HS-5 (cell line): ENCODE measurements at places on chromosomes 1 and 21.

DNA sequence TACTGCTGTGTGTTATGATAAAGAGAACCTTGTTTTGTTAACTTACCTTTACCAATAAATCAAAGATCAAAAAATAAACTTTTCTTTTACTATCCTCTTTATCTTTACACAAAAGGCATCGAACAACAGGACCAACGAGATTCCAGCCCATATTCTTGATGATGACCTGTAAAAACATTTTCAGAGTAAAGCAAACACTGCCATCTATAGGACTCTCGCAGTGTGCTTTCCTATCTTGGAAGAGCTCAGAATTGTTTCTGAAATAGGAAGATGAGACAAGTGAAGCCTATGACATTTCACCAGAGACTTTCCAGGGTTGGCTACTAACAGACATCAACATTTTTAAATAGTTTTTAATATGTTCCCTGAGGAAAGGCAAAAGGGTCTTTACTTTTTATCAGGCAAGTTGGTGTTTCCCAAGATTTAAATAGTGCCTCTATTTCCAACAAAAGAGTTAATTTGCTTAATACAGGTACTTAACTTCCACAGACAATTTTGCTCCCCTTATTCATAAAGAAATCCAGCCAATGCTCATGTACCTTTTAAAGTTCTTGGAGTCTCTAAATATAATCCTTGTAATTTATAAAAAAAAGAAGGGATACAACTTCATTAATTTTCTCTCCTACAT, 7.3 kb downstream of the GLMN start:
- no peak for DNase-seq

- DNase-seq, result no peak
Observed at GRCh38 chr1:11285883-11286734, 13.1 kb downstream of the UBIAD1 start.

DNA sequence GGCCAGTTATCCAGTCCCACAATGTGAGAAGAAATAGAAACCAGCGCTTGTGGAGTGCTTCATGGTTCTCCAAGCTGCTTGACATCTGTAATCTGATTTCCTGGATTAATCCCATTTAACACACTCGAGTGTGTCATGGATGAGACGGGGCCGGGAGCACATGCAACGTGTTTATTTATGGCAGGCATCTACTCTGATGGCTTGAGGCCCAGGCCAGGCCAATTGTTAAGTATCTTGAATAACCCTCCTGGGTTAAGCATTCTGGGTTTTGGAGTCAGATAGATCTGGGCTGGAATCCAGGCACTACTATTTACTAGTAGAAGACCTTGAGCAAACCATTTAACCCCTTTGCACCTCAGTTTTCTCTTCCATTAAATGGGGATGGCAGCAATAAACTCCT, 37.5 kb upstream of the LAPTM5 start:
- DNase-seq, result no peak

DNA sequence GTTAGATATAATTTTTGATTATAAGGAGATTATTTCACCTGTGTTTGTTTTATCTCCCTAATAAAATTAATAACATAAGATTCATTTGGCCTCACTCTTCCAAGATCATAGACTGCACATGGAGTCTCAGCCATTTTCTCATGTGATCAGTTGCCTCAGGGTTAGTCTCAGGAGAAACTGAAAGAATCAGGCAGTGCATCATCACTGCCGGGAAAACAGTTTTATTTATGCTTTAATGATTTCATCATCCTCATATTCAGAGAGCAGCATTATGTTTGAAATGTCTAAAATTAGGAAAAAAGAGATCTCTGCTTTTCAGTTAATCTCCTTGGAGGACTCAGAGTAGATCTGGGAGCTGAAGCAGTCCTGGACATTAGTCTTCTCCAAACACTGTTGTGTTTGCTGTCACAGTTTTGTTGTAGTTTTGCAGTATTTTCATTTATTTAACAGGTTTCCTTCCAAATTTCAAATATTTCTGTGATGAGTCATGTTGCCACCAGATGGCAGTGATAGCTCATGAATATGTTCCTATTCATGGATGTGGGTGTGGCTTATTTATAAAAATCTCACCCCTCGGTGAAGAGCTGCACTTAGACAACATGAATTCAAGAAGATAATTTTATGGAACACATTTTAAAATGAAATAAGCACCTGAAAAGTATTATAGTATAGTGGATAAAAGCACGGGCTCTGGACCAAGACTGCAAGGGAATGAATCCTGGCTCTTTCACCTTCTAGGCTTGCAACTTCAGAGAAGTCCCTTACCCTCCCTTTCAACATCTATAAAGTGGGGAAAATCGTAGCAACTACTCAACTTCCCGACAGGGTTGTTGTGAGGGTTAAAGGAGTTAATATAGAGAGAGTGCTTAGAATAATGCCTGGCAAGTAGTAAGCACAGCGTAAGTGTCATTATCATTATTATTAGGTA, 31.2 kb downstream of the CHD1L start:
- DNase-seq, result peak; percentile 83

GRCh38 chr1:67789551-67789950, 43.7 kb downstream of the GNG12 start:
- no peak for DNase-seq

- no peak for DNase-seq
Observed at GRCh38 chr1:180757657-180758056, 125.8 kb downstream of the XPR1 start.

GRCh38 chr1:235998812-235999211, 66.1 kb downstream of the NID1 start:
- no peak for DNase-seq

- DNase-seq, result no peak
Observed at GRCh38 chr21:26057477-26058170, 112.9 kb downstream of the APP start.

- DNase-seq, result no peak
Observed at GRCh38 chr1:74197255-74197654, 721 bp downstream of the LRRIQ3 start.

DNA sequence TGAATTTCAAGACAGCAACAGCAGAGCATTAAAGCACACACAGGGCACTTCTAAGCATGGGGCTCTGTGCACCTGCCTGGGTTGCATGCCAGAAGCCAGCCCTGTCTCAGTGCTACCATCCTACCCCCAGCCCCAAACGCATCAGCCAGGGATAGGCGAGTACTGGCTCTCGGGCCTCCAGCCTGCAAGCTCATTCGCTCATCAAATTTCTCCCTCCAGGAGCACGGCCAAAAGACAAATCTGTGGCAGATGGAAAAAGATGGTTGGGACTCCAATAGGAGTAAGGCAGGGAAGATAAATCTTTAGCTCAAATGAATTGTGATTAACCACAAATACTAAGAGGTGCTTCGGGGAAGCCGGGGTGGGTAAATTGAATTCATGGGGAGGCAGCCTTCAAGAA, 189.6 kb downstream of the KAZN start:
- no peak for DNase-seq

GRCh38 chr1:117017648-117018047, 16.1 kb downstream of the CD101 start:
- no peak for DNase-seq

DNA sequence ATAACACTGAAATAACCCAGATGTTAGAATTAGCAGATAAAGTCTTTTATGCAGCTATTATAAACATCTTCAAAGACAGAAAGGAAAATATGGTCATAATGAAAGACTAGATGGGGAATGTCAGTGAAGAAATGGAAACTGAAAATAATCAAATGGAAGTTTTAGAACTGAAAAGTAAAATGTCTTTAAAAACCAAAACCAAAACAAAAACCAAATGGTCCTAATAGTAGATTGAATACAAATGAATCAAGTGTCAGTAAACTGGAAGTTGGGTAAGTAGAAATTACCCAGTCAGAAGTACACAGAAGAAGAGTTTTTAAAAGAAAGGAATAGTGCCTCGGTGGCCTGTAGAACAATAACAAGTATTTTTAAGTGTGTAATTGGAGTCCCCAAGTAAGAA, 72.7 kb downstream of the SYCP1 start:
- DNase-seq, result no peak

- DNase-seq, result no peak
Observed at GRCh38 chr1:229951856-229952534, 115.0 kb upstream of the GALNT2 start.

- no peak for DNase-seq
Observed at GRCh38 chr1:5976726-5977493, 15.3 kb downstream of the NPHP4 start.

GRCh38 chr1:26855636-26856035, 7.3 kb upstream of the SFN start:
- DNase-seq, result no peak

DNA sequence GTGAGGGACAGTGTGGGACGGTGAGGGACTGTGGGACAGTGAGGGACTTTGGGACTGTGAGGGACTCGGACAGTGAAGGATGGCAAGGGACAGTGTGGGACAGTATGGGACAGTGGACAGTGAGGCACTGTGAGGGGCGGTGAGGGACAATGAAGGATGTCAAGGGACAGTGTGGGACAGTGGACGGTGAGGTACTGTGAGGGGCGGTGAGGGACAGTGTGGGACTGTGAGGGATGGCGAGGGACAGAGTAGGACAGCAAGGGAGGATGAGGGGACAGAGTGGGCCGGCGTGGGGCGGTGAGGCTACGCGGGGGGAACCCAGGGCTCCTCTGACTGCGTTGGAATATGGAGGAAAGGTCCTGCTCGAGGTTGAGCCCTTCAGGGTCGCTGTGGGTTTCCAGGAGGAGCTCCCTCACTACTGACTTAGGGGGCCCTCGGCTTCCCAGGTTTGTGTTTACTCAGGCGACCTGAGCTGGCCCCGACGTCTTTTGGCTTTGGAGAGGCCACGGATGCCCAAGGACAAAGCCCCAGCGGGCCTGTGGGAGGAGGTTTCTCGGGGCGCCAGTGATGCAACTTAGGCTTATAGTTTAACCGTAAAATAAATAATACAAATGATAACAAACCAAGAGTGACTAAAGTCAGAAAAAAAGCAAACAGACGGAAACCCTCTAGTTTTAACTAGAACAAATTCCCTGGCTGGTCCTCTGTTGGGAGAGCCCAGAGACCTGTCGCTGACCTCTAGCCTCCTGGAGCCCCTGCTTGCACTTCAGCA, 1.1 kb upstream of the ERRFI1 start:
- DNase-seq, result no peak

- no peak for DNase-seq
Observed at GRCh38 chr1:7592120-7592798, 178.8 kb upstream of the VAMP3 start.

DNA sequence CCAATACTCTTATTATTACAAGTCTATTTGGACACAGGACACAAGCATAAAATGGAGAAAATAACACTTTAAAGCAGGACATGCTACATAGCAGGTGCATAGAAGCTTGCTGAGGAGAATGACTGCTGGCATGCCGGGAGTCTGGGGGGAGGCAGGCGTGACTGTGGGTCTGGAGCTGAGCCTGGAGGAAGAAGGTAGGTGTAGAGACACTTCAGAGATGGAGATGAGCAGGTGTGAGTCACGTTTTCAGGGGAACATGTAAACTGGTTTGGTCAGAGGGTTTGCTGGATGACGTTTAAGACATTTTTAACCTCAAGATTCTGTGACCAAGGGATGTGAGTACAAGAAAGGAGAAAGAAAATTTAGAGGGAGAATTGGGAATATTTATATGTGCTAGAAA, 24.5 kb downstream of the OSCP1 start:
- no peak for DNase-seq

GRCh38 chr1:205782627-205783432, 7.5 kb upstream of the RAB29 start:
- DNase-seq, result no peak

DNA sequence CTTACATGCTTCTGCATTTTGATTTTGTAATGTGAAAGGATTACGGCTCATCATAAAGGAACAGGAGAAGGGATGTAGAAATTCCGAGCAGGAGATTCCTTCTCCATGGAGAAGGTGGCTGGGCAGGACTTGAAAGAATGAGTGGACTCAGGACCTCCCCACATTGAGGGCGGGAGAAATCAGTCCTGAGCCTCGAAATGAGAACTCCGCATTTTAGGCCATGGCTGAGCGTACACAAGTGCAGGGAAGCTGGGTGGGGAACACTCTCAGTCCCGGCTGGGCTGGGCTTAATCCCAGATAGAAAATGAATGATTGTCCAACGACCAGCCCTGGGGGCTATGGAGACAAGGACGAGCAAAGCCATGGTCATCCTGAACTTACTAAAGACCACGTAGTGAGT, 402.3 kb upstream of the POU3F1 start:
- no peak for DNase-seq

- DNase-seq, result no peak
Observed at GRCh38 chr1:40922969-40923368, 56.5 kb upstream of the CTPS1 start.

GRCh38 chr1:88773540-88774150, 89.6 kb downstream of the PKN2 start:
- DNase-seq, result peak; percentile 29

DNA sequence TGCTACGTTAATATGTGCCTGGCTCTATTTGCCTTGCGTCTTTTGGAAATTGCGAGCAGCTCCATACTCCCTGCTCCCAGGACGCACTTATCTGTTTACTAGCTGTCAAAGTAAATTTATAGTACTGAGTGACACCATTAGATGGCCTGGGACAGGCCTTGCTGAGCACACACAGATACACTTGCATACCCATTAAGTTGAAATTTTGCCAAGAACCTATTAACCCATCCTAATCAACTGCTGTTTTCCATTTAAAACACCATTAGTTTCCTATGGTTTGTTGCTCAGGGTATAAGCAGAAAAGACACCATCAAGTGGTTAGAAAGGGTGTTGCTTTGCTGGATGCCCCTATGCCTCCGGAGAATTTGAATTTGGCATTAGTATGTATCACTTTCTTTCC, 187.3 kb downstream of the SLC44A5 start:
- no peak for DNase-seq
